Smooth muscle cell of the umbilical artery (primary cell): ENCODE measurements at places on chromosomes 11 and 22. TPM values are rescaled to one million over a fixed set of nuclear protein-coding genes. Genes with fewer than 3 reads are reported as not detected.

The GNB1L gene
- total RNA-seq: 5.3 and 7.0 TPM in 2 replicates

The CCDC73 gene
- not detected in 2 replicates for total RNA-seq

The CBX7 gene
- 1.7 and 4.2 TPM in 2 replicates for total RNA-seq

The ELFN2 gene
- 0.59 and 0.74 TPM in 2 replicates for total RNA-seq

The CHKB gene
- 13.2 and 26.1 TPM in 2 replicates for total RNA-seq

The GPHA2 gene
- not detected in 2 replicates for total RNA-seq
